Kidney tubule cell (primary cell): ENCODE measurements at places on chromosomes 1 and 21.

DNA sequence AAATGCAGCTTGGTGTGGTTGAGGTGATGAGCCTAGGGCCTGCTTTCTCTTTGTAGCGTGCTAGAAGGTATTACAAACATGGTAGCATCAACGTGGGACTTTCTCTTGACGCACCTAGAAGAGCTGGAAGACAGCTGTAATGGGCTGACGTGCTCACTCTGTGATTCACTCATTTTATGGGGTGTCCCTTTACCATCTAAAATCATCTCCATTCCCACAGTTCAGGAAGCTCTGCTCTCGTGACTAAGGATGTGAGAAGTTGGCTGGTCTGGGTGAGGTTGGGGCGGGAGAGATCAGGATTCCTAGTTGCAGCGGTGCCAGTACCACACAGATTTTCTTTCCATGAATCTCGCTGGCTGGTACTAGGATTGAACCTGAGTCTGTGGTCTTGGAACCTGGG is 4.2 kb downstream of the HTR6 start:
- DNase-seq, result no peak

DNA sequence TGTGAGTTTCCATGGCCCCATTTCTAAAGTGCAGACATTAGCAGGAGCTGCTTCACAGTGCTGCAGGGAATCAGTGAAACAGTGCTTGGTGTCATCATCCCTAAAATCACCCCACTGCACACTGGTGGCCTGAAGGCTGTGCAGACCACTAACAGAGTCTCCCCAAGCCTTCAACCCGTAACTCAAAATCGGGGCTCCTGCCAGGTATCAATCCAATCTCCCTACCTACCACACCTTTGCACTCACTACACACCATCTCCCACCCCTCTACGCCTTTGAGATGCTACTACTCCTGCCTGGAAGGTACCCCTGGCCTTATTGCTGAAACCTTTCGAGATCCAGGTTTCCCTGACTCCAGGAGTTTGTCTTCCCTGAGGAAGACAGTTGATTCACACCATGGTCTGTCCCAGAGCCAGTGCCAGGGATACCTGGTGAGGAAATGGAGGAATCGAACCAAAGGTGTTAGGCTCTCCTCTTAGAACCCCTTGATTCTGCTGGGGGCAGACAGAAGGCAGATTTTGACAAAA is 25.5 kb downstream of the SLC2A1 start:
- DNase-seq, result no peak

DNA sequence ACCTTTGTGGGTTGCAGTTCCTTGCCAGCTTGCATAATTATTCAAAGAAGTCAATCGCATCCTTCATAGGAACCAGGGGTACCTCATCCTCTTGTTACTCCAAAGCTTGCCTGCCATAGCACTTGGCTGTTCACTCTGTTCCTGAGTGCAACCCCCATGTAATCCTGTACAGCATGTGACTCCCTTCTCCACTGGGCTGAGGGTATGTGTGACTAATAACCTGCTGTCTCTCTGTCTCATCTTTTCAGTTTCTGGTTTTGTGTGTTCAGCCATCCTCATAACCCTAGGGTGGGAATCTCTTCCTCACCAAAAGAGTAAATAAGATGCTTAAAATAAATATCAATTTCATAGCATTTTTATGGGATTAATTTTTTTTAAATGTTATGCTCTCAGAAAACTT is 351.9 kb downstream of the S1PR1 start:
- peak; percentile 55 for DNase-seq

DNA sequence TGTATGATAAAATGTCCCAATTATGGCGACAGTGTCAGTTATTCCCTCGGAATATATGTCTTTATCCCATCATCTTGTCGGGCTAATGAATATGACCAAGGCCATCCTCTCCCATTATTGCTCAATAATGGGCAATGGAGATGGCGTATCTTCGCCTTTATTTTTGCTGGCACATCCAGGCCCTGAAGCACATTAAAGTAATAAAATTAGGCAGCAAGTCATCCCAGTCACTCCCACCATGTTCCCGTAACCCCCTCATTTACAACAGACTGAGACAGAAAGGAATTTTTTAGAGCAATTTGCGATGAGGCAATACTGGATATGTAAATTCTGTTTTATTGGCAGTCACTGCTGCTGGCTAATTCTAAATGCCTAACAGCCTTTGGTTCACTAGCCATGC is 35.3 kb downstream of the CLIC6 start:
- DNase-seq, result no peak

GRCh38 chr1:162562470-162562828 is 927 bp downstream of the UAP1 start:
- peak; percentile 37 for DNase-seq

- no peak for DNase-seq
Observed at GRCh38 chr1:178798232-178798861, 72.5 kb downstream of the ANGPTL1 start.

DNA sequence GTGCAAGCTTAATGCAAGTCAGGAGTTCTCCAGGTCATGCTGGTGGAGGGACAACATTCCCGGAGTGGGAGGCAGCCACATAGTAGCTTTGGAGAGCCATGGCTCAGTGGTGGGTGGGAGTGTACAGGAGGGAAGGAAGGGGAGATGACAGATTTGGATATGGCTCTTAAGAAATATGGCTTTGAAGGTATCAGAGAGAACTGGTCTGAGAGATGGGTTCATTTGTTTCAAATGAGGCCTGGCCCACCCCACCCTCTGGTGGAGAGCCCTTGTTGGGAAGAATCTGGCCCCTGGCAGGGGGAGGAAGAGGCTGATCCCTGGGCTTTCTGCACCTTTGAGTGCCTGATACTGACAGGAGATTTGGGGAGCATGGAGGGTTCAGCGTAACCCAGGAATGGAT is 6.1 kb downstream of the DMBX1 start:
- no peak for DNase-seq

DNA sequence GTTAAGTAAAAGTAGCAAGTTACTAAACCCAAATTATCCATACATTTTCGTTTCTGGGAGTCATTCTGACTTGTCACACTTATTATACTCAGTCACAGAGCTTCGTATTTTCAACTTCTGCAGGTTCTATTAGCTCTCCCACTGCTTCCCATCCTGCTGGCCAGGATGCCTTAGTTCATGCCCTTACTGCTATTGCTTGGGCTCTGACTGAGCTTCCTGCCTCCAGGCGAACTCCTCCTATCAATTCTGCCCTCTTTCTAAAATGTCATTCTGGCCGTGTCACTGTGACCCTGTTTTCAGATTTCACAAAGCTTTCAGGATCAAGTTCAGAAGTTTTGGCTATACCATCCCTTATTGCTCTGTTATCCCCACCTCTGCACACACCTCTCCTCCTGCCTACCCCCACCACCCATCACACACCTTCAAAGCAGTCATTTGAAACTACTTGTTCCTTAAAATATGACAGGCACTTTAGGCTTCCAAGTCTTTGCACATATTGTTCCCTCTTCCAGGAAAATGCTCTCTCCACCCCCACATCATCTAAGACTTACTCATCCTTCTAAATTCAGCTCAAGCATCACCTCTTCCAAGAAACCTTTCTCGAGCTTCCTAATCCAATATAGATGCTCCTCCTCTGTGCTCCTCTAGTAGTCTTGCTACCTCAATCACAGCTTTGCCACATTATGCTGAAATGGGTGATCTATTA is 278.0 kb downstream of the BRINP2 start:
- DNase-seq, result peak; percentile 35

DNA sequence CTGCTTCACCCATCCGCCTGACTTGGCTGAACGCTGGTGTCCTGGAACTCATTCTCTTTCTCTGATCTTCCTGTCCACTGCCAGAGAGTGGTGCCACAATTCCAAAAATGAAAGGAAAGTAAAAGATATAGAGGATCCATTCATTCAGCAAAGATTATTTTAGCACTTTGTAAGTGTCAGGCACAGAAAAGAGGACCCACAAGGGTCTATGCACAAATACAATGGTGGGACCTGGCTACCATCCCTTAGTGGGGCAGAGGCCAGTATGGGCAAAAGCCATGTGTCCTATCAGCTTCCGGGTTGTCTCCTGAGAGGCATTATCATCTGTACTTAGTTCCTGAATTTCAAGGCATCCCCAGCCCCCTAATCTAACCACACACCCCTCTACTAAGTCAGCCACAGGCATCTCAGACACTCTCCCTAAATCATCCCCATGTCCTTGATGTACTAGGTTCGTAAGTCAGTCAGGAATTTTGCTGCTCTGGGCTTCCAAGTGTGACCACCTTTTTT is 19.0 kb downstream of the SSR2 start:
- peak; percentile 78 for DNase-seq
